ENCODE measurements at places on chromosomes 5 and 9.
A peak's percentile ranks its signal among the peaks of the same experiment; 100 is the strongest.

DNA sequence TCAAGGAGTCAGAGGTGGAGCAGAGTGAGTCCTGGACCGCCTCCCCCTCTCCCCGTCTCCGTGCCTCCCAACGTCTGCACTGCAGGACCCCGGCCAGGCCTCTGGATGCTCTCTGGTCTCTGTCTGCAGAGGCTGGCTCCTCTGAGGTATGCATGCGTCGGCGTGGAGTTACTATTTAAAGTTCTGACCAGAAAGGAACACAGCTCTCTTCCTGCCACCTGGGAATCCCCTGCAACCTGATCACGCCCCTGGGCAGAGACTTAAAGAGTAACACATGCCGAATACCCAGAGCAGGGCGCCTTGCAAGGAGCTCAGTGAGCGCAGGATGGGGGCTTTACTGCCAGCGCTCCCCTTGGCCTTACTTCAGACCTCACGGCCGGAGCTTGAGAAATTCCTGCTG lies 16.0 kb downstream of the ANXA6 start:
- DNase-seq, result no peak

DNA sequence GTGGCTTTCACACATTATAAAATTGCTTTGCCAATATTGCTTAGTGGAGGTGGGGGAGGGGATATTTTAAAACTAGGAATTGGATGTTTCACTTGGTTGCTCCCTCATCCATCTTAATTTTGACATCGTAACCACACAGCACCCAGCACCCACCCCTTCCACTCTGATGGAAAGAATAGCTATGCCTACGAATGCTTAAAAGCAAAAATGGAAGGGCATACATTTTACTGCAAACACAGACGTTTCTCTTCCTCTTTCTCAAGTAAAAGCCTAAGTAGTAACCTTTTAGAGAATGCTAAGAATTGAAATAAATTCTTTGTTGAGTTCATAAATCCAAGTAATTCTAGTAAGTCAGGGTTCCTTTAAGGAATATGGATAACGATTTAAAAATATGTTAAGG lies 69.9 kb downstream of the JAKMIP2 start:
- no peak for DNase-seq

DNA sequence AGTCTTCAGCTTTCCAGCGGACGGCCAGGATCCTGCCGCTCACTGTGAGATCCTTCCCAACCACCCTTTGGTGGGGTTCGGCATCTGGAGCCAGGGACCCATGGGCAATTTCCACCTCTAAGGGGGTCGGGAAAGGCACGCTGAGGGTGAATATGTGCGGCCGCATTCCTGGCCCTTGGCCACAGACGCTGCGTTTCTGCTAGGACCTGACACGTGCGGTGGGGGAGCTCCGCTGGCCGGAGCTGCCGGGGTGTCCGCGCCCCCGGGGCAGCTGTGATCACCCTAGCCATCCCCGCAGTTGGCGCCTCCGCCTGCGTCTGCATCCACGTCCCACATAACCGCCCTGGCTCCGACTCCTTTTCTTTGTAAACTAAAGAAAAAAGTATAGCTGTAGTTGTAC lies 5.3 kb upstream of the DNAJA1 start:
- no peak for DNase-seq

- no peak for DNase-seq
Measured at GRCh38 chr5:55540024-55540423, 5.3 kb upstream of the PLPP1 start.

DNA sequence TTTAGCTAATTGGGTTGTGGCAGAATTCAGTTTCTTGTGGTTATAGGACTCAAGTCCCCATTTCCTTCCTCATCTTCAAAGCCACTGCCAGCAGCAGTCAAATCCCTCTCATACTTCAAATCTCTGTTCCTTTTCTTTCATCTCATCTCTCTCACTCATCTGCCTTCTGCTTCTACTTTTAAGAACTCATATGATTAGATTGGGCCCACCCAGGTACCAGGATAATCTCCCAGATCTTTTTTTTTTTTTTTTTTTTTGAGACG lies 8.0 kb upstream of the REEP5 start:
- DNase-seq, result no peak

DNA sequence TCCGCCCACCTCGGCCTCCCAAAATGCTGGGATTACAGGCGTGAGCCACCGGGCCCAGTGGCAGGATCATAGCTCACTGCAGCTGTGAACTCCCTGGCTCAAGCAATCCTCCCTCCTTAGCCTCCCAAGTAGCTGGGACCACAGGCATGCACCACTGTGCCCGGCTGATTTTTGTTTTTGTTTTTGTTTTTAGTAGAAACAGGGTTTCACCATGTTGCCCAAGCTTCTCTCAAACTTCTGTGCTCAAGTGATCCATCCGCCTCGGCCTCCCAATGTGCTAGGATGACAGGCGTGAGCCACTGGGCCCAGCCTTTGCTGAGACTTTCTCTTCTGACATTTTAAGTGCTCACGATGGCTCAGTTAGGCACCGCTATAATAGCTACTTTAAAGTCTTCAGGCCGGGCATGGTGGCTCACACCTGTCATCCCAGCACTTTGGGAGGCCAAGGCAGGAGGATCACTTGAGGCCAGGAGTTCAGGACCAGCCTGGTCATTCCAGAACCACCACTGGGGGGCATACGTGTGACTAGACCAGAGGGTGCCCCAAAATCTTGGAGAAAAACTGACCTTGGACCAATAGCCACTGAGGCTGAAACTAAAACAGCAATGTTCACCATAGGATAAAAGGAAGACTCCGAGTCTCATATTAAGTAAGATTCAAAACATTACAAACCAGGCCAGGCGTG lies 3.1 kb upstream of the ENTPD8 start:
- no peak for DNase-seq

DNA sequence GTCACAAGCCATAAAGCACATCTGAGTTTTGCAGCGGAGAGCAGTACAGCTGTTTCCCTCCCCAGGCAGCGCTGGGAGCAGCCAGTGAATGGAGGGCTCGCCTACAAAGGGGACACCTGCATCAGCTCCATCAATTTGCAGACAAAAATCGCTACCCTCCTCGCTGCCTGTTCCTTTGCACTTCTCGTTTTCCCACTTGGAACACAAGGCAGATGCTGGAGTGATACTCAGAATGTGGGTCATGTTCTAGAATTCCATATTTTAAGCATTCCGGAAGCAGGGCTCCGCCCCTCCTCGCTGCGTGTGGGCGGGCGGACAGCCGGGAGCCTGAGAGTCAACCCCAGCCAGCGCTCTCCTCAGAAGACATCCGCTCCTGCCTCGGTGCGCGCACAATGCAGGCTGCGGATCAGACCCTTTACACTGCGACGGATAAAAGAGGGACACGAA lies 92.1 kb downstream of the LMNB1 start:
- peak; percentile 45 for DNase-seq

DNA sequence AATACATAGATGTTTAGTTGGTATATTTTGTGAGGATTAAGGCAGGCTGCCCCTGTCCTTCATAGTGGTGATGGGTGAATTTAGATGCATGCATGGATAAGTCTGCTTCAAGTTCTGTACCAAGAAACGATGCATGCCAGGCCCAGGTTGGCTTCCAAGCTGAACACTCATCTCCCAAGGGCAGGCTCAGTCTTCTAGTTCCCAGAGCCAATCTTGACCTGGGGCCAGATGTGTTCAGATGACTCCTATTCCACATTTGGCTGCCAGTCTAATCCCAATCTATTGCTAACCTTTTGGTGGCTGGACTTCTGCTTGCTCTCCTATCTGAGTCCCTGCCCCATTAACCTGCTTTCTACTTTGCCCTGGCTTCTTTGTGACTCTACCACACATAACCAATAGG lies 18.5 kb upstream of the SNAPC3 start:
- no peak for DNase-seq

- DNase-seq, result no peak
Measured at GRCh38 chr9:22863736-22864135, 417.1 kb downstream of the DMRTA1 start.

DNA sequence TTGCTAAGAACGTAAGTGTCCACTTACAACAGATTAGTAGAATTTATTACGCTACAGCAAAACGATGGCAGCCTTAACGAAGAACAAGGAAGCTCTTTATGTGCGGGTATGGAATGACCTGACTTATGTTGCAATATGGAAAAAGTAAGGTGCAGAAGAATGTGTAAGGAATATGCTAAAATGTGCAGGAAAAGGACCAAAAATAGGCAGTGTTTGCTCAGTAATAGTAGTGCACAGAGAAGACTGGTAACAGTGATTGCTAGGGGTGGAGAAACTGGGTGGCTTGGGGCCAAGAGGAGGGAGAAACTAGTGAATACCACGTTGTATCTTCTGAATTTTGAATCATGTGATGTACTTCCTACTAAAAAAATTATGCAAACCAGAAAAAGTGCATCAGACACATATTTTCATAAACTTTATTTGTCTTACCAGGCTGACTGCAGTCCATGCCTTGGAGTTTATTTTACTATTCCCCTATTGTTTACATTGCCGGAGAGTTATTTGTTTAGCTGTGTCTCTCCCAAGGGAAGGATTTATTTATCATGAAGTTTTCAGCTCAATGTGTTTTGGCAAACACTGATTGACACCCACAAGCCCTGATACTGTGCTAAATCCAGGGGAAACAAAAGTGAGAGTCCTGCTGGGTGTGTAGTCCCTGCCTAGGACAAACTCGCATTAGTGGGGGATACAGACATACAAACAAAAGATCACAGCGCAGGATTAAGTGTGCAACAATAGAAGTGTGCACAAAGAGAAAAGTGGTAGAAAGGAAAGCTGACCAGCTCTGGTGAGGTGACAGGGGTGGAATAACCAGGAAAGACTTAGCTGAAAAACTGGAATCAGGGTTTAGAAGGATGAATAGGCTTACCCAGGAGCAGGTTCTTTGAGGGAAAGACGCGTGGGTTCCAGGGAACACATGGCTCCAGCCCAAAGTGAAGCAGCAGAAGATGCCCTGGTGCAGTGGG lies 34.0 kb upstream of the ZNF484 start:
- DNase-seq, result no peak

DNA sequence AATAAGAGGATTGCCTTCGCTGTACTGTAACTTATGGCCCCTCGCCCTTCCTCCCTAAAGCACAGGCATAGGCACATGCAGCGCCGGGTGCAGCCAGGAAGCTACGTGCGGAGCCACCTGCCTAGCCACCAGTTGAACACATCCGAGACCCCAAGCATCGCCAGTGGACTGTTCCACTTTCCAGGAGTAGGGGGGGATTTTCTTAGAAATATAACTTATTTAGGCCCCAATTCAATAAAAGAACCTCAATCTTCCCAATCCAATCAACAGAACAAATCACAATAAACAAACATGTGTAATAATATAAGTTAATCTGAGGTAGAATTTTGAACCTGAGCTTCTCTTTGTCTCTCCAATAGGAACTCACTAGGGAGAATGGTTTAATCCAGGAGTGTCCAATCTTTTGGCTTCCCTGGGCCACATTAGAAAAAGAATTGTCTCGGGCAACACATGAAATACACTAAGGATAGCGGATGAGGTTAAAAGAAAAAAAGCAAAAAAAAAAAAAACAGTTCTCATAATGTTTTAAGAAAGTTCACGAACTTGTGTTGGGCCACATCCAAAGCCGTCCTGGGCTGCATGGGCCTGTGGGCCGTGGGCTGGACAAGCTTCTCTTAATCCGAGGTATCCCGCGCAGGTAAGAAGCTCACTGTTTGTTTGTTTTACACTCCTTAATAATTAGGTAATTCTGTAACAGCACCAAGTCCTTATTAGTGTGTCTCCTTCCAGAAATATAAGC lies 22.0 kb upstream of the NIPBL start:
- DNase-seq, result no peak
